ENCODE measurements at places on chromosomes 12 and 14.

GRCh38 chr12:64890873-64891468, 66.5 kb downstream of the TBC1D30 start:
- DNase-seq: no peak

- DNase-seq: no peak
Observed at GRCh38 chr14:101109347-101109638, 205.8 kb upstream of the RTL1 start.

- DNase-seq: no peak
Observed at GRCh38 chr12:53974084-53975063, at the start of gene HOTAIR. Gene HOTAIR, minus strand, starts transcription at chr12:53974954.

DNA sequence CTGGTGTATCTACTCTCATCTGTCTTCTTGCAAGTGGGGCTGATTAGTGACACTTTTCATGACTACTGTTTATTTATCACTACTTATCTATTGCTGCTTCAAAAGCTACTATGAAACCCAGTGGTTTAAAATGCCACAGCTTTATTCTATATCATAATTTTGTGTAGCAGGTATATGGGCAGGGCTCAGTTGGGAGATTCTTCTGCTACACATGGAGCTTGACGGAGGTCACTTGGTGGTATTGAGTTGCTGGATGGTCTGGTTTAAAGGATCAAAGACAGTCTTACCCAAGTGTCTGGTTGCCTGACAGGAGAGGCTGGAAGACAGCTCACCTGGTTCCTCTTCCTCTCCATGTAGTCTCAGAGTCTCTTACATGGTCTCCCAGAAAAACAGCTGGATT, 222.7 kb downstream of the TMEM132D start:
- DNase-seq: no peak

GRCh38 chr12:112965643-112966042, 12.7 kb upstream of the OAS2 start:
- DNase-seq: no peak

All from activated CD4-positive, CD25-positive, alpha-beta regulatory T cell treated with anti-CD3 and anti-CD28 coated beads, Interleukin-2, amount 50 U/mL, for 16 hours (primary cell).